ENCODE measurements at places on chromosomes 13 and 19.

GRCh38 chr19:5417495-5418436 lies 37.5 kb upstream of the ZNRF4 start:
- no peak for DNase-seq

DNA sequence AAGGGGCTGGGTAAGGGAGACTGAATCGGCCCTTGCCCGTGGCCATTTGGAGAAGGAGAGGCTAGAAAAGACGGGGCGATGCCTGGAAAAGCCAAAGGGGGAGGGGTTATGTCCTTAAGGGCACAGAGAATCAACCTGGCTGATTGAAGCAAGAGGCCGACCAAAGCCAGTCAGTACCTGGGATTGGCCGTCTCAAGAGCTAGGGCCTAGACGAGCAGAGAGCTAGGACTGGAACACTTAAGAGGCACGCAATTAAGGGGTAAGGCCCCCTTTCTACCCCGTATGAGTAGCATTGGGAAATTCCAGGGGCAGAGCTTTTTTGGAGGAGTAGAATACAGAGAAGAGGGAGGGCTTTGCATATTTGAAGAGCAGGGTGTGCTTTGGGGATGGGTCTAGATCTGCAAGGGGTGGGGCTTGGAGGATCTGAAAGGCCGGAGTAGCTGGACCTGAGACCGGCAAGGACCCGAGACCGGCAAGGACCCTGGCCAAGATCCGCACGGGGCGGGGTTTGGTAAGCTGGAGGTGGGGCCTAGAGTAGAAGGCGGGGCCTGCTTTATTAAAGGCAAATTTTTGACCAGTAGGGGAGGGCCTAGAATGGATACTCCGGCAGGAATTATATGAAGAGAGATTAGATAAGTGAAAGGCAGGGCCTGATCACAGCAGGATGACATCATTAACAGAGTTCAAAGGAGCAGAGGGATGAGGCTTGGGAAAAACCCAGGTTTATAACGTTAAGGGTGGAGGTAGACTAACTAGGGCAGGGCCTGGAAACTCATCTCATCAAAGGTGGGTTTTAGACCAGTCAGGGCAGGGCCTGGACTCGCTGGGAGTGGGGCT lies 10.7 kb upstream of the CACNG6 start:
- no peak for DNase-seq

DNA sequence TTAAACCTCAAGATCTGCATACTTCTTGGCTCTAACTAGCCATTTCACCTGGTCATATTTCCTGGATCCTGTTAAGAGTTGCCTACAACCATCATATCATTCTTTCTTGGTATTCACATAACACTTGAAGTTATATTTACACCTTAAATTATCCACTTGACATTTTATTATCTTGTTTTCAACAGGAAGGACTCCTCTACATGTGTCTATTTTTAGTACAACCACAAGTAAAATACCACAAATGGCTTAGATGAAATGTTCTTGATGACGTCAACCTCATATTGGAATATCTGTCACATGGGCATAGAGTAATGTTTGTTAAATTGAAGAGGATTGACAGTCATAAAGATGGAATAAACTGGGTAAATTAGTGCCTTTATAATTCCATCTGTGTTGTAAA lies 9.4 kb downstream of the PCDH20 start:
- no peak for DNase-seq

DNA sequence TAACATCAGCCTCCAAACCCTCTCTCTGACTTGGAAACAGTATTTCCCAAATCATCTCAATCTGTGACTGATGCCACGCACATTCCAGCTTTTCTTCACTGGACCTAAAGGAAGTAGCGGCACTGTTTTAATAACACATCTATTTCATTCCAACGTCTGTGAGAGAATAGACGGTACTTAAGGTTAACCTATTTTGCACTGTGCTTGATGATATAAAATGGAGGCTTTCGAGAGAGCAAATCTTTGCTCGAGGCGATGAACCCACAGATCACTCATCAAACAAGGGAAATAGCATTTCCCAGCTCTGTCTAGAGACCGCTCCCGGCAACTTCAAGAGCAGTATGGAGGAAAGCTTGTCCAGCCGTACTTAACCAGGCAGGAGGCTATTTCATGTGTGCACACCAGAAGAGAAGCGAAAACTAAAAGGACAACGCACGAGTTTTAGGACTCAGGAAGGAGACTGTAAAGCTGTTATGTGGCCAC lies 2.9 kb downstream of the UBL3 start:
- DNase-seq: no peak

DNA sequence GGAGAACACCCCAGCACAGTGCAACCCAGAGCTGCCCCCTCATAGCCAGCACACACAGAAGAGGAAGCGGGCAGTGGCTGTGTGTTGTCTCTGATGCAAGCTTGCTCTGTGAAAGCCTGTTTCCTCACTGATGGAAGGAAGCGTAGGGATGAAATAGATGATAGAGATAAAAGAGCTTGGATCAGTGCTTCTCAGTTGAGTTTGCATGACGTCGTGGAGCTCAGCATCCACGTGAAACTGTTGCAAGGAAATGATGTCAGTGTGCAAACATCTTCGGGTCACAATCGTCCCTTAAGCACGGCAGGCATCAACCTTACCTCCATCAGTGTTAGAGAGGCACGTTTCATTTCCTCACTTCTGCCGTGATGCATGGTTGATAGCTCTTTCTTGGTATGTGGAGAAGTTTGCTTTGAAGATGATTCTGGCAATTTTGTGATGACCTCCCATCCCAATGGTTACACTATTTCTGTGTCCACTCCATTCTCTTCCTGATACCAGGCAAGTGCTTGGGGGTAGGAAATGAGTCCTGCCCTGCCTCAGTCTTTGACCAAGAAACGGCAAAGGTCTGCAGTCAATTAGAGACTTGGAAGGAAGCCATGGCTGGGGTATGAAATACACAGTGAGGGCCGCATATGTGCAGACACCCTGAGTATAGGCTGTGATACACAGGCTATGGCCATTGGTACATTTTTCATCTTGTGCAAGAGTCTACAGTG lies 183.0 kb downstream of the ZNF536 start:
- DNase-seq: no peak

DNA sequence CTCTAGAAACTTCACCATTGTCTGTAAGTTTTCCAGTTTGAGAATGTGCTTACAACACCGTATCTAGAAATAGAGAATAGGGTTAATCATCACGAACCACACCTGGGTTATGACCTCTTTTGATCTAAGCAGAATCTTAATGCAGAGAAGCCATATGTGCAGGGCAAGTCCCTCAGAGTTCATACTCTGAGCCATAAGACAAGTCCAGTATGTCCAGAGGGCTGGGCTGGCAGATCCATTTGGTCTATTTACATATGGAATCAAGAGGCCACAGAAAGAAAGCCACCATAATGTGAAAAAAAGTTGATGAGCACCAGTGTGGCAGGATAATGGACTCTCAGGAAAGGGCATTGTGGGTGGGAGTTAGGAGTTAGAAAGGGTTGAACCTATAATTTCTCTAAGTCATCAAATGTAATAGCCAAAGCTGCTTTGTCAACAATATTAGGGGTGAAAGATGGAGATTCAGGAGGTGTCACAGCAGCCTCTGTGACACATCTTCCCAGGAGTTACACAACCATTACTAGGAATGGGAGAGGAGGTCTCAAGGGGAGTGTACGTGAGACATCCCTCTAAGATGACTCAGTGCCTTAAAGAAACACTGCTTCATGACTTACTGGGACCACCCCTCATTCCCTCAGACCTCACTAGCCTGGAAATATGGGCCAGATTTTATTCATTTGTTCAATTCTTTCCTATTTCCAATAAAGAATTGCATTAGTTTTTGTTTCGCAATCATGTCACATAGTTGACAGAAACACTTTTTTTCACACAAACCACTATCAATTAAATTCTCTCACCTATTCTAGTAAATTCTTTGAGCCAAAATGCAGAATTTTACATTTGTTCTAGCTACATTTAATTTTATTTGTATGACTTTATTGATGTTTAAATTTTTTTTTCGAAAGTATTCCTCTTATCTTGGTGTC lies 30.4 kb upstream of the OLFM4 start:
- no peak for DNase-seq

- no peak for DNase-seq
Observed at GRCh38 chr19:1707240-1707639, 46.1 kb upstream of the ONECUT3 start.

GRCh38 chr13:79070343-79070974 lies 335.6 kb downstream of the RBM26 start:
- DNase-seq: no peak

- DNase-seq: no peak
Observed at GRCh38 chr19:4009990-4010807, 2.7 kb downstream of the PIAS4 start.

DNA sequence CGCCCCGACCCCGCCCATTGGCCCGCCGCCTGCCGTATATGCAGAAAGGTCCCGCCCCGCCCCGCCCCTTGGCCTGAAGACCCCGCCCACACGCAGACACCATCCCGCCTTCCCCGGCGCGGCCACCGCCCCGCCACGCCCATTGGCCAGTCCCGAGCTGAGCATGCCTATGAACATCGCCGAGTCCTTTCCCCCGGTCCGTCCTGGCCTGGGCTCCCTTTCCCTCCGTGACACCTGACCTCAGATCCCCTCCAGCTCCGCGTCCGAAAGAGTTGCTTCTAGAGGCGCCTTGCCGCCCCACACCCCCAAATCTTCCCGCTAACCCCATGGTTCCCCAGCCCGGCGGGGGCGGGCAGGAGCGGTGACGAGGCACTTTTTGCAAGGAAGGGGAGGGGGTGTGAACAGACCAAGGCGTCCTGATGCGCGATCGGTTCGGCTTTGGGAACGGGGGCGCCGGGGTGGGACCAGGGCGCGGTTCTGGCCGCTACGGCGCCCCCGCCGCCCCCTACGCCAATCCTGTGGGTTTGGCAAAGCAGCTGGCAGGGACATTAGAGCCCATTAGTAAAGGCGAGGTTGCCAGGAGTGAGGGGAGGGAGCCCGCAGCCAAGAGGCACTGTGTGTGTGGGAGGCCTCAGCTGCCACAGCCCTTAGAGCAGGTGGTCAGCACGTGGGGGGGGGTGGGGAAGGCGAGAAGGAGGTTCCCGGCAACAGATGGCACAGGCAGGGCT lies 406 bp upstream of the NUMBL start:
- DNase-seq: no peak

DNA sequence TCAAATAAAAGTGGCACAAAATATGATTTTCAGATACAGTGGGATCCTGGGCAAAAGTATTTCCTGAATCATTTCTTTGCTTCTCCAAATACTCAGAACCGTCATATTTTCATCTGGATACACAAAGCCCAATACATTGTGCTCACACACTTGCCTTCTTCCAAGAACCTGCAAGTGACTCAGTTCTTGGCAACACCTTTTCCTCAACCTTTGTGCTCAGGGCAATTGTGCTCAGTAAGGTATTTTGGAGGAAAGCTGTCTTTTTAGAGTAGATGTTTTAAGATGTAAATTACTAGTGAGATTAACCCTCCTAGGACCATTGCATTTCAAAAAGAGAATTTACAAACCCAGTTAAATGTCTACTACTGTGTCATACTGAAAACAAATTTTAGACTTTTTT lies 233.5 kb downstream of the EFNB2 start:
- no peak for DNase-seq

DNA sequence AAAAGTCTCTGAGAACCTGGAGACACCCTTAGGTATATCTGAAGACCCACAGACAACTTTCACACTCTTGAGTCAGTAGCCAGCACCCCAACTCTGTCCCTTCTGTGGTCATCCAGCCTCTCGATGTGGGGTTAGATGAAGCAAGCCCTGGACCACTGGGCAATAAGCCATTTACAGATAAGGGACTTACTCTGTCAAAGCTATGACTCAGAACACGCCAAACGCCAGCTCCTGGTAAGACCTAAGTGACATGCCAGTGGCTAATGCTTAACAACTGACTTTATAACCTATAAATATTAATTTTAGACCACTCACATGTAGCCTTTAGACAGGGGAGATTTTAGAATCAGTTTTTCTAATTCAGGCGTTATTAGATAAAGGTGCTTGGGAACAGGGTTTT lies 85.7 kb downstream of the SHISA2 start:
- DNase-seq: no peak

GRCh38 chr19:42129399-42130253 lies 2.6 kb downstream of the POU2F2 start:
- DNase-seq: no peak

DNA sequence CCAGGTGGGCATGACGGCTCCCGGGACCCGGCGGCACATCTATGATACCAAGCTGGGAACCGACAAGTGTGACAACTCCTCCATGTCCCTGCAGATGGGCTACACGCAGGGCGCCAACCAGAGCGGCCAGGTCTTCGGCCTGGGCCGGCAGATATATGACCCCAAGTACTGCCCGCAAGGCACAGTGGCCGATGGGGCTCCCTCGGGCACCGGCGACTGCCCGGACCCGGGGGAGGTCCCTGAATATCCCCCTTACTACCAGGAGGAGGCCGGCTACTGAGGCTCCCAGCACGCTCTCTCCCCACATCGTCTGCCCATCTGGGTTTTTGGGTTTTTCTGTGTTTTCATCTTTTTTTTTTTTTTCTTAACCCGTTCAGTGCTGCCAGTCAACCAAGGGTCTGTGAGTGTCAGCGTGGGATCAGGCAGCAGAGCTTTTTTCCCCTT lies 2.3 kb upstream of the ABCA7 start:
- DNase-seq: no peak

- no peak for DNase-seq
Observed at GRCh38 chr13:26420282-26420960, 137.1 kb upstream of the WASF3 start.

DNA sequence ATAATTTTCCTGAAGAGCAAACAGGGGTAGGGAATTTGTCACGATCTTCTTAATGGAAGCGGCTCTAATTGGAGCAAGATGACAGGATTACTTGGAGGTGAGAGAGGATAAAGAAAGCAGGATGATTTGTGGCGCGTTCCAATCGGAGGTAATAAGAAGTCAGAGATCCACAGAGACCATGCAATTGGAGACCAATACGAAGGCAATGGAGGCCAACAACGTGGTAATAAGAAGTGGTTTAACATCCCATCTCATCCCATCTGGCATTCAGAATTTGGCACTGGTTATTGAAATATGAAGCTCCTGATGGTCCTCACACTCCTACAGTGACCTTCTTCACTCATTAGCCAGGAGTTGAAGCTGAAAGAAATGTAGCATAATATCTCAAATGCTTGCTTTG lies 130.6 kb downstream of the DLEU7 start:
- DNase-seq: no peak

- no peak for DNase-seq
Observed at GRCh38 chr19:29798774-29799497, 12.9 kb upstream of the CCNE1 start.

GRCh38 chr13:98480915-98481877 lies 95.7 kb downstream of the STK24 start:
- DNase-seq: no peak

GRCh38 chr13:29319451-29319850 lies 276.0 kb downstream of the SLC7A1 start:
- DNase-seq: no peak

DNA sequence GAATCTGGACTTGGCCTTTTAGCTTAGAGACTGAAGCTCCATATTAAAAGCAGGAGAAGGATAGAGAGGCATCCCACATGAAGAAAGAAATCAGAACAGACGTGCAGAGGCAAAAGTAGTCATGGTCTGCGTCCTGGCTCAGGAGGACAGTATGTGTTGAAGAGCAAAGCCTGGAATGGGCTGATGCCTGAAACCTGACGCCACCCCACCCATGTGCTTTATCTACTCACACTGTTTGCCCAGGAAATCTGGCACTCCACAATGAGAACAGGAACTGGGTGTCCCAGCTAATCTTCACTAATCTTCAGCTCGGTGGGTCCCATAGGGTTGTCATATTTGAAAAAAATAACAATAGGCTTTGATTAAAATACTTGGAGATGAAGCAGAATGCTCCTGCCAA lies 549.0 kb upstream of the GPC6 start:
- DNase-seq: no peak

All from SIG-M5 (cell line).